ENCODE measurements at places on chromosomes 7 and 10. TPM values are rescaled to one million over a fixed set of nuclear protein-coding genes. Genes with fewer than 3 reads are reported as not detected.

ARID5B gene
- total RNA-seq: 66.2 TPM

- no peaks in the 10 kb centered on the region for H3K27me3 ChIP-seq
- H3K4me1 ChIP-seq: no peaks in the 10 kb centered on the region
Observed at GRCh38 chr7:79984210-79984609, 150.4 kb upstream of the GNAI1 start.

GRCh38 chr10:126804396-126804795 lies 100.8 kb upstream of the DOCK1 start:
- H3K27me3 ChIP-seq: peaks cover 2% of the 10 kb centered on the region
- no peak for DNase-seq
- H3K4me1 ChIP-seq: no peaks in the 10 kb centered on the region
- no peak overlapping the region for H3K27ac ChIP-seq
- no peaks in the 10 kb centered on the region for H3K36me3 ChIP-seq

DNA sequence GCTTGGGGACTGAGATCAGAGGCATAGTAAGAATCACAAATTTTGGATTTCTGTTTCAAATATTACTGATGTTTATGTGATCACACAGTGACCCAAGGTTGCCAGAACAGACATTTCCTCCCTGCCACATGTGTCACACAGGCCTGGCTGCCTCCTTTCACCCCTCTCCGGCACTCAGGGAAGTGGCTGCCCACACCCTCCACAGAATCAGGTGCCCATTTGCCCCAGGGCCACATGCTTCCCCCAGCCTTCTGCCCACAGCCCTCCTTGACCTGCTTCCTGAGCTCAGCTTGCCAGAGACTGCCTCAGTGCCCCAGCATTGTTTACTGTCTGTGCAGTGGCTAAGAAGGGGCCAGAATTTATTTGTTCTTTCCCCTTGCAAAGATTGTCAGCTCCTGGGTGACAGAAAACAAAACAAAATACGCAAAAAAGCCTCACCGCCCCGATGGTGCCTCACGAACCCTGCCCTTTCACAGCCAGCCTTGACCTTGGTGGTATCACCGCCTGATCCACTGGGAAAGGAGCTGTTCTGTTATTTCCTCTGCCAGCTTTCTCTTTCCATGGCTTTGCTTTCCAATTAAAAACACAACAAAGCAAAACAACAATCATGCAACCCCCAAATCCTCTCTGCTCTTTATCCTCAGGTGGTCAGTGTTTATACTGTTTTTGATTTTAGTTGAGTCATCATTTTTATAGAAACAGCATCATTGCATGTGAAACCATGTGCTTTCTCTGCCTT lies 52.8 kb downstream of the CHN2 start:
- no peaks in the 10 kb centered on the region for H3K27me3 ChIP-seq
- H3K4me3 ChIP-seq: no peak overlapping the region
- DNase-seq: no peak
- no peaks in the 10 kb centered on the region for H3K36me3 ChIP-seq
- H3K27ac ChIP-seq: no peak overlapping the region
- H3K4me1 ChIP-seq: no peaks in the 10 kb centered on the region

PNLIP gene
- 2.7 TPM for total RNA-seq

GHRHR gene
- total RNA-seq: 1.3 TPM

DNA sequence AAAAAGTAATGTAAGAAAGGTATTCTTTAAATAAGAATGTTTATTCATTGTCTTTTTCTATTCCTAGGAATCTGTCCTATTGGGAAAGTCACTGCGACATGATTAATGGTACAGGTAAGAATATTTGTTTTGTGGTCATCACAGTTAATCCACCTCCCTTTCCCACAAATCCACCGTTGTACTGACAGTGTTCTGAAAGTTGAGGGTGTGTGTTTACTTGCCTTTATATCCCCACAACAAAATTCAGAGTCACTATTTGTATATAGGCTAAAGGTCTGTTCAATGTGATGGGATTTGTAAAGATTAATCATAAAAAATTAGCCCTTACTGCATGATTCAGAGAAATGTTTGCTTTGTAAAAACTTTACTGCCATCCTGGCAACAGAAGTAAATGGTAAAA lies 27.9 kb downstream of the CD36 start:
- no peaks in the 10 kb centered on the region for H3K27me3 ChIP-seq
- no peaks in the 10 kb centered on the region for H3K36me3 ChIP-seq
- H3K4me1 ChIP-seq: no peaks in the 10 kb centered on the region
- no peak for DNase-seq
- H3K4me3 ChIP-seq: no peak overlapping the region

DNA sequence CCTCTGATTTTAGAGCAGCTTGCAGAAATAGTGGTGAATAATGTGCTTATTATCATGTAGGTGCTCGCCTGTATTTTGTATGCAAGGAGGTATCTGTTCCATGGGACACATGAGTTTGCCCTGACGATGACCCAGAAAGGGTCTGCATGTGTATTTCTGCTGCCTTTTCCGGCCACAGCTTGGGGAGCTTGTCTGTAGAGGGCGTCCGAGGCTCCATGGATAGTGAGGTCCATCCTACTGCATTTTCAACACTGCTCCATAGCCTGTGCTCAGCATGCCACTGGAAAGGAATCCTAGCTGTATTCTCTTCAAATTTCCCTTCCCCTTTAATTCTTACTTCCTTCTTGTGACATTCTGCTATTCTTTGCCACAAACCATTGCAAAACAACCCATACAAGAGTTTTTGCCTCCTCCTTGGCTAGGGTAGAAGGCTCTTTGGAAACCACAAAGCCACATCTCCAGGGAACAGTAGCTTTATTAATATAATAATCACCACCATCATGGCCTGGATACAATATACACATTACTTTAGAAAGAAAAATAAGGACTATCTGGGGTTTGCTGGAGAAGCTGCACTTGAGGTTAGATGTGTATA lies 127.7 kb downstream of the DYNC1I1 start:
- H3K27ac ChIP-seq: no peak overlapping the region
- H3K4me3 ChIP-seq: no peak overlapping the region
- H3K4me1 ChIP-seq: peaks cover 2% of the 10 kb centered on the region
- H3K36me3 ChIP-seq: no peaks in the 10 kb centered on the region

- H3K27me3 ChIP-seq: no peaks in the 10 kb centered on the region
- H3K4me1 ChIP-seq: no peaks in the 10 kb centered on the region
- peak overlapping the region; percentile 81 for H3K4me3 ChIP-seq
- no peak overlapping the region for H3K27ac ChIP-seq
- H3K36me3 ChIP-seq: peaks cover 7% of the 10 kb centered on the region
Observed at GRCh38 chr10:14839305-14839695, 1.2 kb downstream of the HSPA14 start.

DNA sequence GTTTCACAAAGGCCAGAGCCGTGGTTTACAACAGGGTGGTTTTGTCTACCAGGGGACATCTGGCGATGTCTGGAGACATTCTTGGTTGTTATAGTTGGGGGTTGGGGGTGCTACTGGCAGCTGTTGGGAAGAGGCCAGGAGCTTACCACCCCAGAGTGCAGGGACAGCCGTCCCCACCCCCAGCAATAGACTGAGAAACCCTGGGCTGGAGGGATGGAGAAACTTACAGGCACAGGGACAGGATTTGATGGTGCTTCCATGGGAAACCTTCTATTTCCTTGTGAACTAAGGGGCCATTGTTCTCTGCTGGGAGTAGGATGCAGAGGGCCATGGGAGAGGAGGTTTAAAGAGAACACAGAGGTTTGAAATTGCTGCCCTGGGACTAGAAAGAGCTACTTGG lies 10.9 kb downstream of the ADCK2 start:
- peaks cover 8% of the 10 kb centered on the region for H3K36me3 ChIP-seq
- no peak overlapping the region for H3K4me3 ChIP-seq
- no peaks in the 10 kb centered on the region for H3K27me3 ChIP-seq
- H3K4me1 ChIP-seq: no peaks in the 10 kb centered on the region

- DNase-seq: no peak
- H3K36me3 ChIP-seq: no peaks in the 10 kb centered on the region
- H3K4me3 ChIP-seq: no peak overlapping the region
- H3K4me1 ChIP-seq: no peaks in the 10 kb centered on the region
- H3K27me3 ChIP-seq: no peaks in the 10 kb centered on the region
- H3K27ac ChIP-seq: no peak overlapping the region
Observed at GRCh38 chr7:121212036-121212435, 116.8 kb upstream of the WNT16 start.

DNA sequence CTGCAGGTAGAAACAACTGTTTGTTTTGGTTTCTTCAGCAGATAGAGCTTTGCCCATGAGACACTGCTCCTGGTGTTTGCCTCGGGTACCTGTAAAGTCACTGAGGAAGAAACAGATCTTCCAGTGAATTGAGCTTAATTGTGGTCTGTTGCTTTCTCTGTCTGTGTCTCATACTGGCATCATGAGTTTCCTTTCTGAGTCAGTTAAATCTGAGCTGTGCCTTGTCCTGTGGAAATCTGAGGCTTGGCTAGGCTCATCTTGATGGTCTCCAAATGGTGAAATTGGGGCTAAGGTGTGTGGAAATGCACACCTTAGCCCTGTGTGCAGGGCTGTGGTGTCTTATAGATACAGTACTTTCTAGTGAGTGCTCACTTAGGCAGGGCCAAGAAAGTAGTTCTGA lies 67.4 kb downstream of the GBF1 start:
- no peak overlapping the region for H3K27ac ChIP-seq
- H3K4me1 ChIP-seq: peaks cover 9% of the 10 kb centered on the region
- no peaks in the 10 kb centered on the region for H3K27me3 ChIP-seq
- DNase-seq: no peak
- no peak overlapping the region for H3K4me3 ChIP-seq

GRCh38 chr7:30359957-30360356 lies 75.6 kb downstream of the ZNRF2 start:
- no peak overlapping the region for H3K27ac ChIP-seq
- H3K36me3 ChIP-seq: no peaks in the 10 kb centered on the region
- no peaks in the 10 kb centered on the region for H3K27me3 ChIP-seq
- DNase-seq: no peak
- no peaks in the 10 kb centered on the region for H3K4me1 ChIP-seq

DNA sequence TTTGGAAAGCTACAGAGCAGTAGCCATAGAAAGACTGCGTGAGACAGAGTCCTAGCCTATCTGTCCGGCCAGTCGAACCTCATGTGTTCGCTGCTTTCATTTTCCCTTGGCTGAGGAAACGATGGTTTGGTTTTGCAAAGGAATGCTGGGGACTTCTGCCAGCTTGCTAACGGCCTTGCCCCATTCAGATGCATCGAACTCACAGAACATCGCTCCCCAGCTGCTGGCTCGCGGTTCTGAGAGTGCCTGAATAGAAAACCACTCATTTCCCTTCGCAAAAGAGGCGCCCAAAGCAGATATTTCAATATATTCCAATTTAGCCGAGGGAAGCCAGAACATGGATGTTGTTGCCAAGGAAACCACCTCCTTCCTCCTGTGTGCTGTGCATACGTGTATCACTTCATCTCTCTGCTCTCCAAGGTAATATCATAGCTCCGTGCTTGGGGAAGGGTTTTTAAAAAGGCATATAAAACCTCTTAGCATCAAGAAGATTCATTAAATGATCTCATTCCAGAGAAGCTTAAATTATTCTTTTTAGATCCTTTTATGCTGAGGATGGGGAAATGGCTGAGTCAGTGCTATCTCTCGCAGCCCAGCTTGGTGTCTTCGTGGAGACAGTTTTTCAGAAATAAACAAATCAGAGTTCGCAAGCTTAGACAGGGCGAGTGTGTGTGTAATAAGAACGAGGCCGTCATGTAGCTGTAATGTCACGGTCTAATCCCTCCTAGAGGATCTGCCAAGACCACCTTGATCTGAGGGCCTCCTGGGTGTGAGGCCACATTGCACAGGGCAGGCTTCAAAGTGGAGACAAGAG lies 215.2 kb downstream of the RPS24 start:
- peak; percentile 73 for DNase-seq
- no peaks in the 10 kb centered on the region for H3K27me3 ChIP-seq
- no peaks in the 10 kb centered on the region for H3K36me3 ChIP-seq

GRCh38 chr7:101507791-101508252 lies 121.3 kb downstream of the MYL10 start:
- H3K4me3 ChIP-seq: no peak overlapping the region
- H3K27ac ChIP-seq: no peak overlapping the region
- H3K27me3 ChIP-seq: no peaks in the 10 kb centered on the region

- DNase-seq: no peak
- no peaks in the 10 kb centered on the region for H3K36me3 ChIP-seq
- H3K27me3 ChIP-seq: no peaks in the 10 kb centered on the region
- H3K4me1 ChIP-seq: no peaks in the 10 kb centered on the region
Observed at GRCh38 chr10:46325021-46325420, 38.2 kb downstream of the ANTXRL start.

- no peak for DNase-seq
- no peaks in the 10 kb centered on the region for H3K4me1 ChIP-seq
- H3K4me3 ChIP-seq: no peak overlapping the region
- no peaks in the 10 kb centered on the region for H3K27me3 ChIP-seq
Observed at GRCh38 chr10:72887043-72887442, 6.5 kb upstream of the OIT3 start.

DNA sequence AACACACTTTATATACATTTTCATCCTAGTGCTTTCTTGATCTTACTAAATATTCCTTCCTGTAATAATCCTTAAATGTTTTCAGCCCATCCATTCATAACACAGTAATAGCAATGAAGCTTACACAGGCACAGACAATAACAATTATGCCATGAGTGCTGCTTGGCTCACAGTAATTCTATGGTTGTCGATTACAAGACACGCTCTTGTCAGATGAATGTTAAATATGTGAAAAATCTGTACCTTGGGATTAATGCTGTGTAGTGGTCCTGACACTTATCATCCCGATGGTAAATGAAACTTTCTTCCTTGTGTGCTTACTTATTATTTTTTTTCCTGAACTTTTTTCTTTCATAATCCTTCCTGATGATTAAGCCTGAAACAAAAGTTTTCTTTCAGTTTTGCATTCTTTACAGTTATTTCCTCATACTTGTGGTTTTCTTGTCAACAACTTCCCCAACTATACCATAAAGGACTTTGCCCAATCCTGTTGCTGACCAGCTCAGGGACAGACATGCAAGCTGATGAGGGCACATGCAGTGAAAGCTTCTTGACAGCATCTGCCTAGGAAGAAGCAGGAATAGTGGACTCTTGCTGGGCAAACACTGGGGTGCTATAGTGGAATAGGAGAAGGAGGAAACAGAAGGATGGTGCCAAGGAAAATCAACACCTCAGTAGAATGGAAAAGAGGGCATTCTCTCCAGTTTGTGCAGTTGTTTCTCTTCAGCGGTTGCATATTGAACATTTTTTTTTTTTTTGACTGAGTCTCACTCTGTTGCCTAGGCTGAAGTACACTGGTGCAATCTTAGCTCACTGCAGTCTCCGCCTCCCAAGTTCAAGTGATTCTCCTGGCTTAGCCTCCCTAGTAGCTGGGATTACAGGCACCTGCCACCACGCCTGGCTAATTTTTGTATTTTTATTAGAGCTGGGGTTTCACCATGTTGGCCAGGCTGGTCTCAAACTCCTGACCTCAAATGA lies 6.7 kb upstream of the MGAM2 start:
- no peak for DNase-seq
- H3K4me1 ChIP-seq: no peaks in the 10 kb centered on the region
- no peaks in the 10 kb centered on the region for H3K36me3 ChIP-seq
- H3K27me3 ChIP-seq: no peaks in the 10 kb centered on the region
- no peak overlapping the region for H3K27ac ChIP-seq

AGR2 gene
- not detected for total RNA-seq

Measured in aorta (tissue), 5 donors.